ENCODE measurements at places on chromosomes 4 and X.

DNA sequence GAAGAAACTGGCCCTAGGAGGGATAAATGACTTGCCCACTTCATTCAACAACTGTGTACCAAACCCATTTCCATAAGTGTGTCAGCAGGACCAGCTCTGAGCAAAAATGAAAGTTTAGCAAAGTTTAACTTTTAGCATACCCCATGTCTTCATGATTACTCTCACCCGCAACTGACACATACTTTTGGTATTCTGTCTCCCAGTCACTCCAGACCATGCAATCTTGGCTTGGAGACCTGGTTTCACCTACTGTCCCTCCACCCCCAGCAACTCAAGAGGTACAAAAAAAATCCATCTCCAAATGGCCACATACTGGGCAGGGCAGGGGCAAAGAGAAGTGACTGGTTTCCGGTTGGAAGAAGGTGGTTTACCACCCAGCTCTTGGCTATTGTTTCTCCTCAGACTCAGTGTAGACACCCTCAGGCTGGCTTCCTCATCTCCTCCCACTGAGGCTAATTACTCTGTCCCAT is 79.8 kb downstream of the RLIM start:
- H3K4me1 ChIP-seq: peaks cover 14% of the 10 kb centered on the region
- no peaks in the 10 kb centered on the region for H3K27me3 ChIP-seq
- peak overlapping the region; percentile 84 for H3K4me3 ChIP-seq
- peaks cover 3% of the 10 kb centered on the region for H3K36me3 ChIP-seq
- H3K27ac ChIP-seq: peak overlapping the region; percentile 92

GRCh38 chrX:20253232-20253543 is 13.5 kb downstream of the RPS6KA3 start:
- DNase-seq: no peak
- no peak overlapping the region for H3K27ac ChIP-seq
- no peaks in the 10 kb centered on the region for H3K27me3 ChIP-seq
- H3K36me3 ChIP-seq: peaks cover 20% of the 10 kb centered on the region
- H3K4me3 ChIP-seq: no peak overlapping the region
- peaks cover 25% of the 10 kb centered on the region for H3K4me1 ChIP-seq

DNA sequence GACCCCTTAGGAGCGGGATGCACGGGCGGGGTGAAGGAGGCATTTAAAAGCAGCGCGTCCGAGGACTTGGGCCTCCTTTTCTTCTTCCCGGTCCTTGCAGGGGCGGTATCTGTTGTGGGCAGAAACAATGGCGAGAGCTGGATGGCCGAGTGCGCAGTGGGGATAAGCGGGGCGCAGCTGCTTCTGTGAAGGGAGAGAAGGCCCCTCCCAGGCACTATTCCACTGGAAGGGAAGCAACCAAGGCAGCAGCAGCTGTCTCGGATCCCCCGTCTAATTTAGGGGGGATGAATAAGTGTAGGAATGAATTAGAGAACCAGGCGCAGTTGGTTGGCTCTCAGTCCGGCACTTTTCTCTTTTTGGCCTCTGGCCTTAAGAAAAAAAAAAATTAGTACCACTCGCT is 995 bp downstream of the SMARCA5 start:
- H3K36me3 ChIP-seq: peaks cover 61% of the 10 kb centered on the region
- DNase-seq: peak; percentile 7
- H3K4me3 ChIP-seq: peak overlapping the region; percentile 97
- H3K27ac ChIP-seq: peak overlapping the region; percentile 99
- no peaks in the 10 kb centered on the region for H3K27me3 ChIP-seq

GRCh38 chrX:13144927-13145655 is 100.7 kb upstream of the FAM9C start:
- H3K27ac ChIP-seq: no peak overlapping the region
- H3K4me3 ChIP-seq: no peak overlapping the region
- H3K36me3 ChIP-seq: no peaks in the 10 kb centered on the region
- no peaks in the 10 kb centered on the region for H3K27me3 ChIP-seq
- no peak for DNase-seq

GRCh38 chr4:148152868-148153625 is 289.2 kb downstream of the NR3C2 start:
- no peak overlapping the region for H3K4me3 ChIP-seq
- H3K4me1 ChIP-seq: no peaks in the 10 kb centered on the region
- no peak for DNase-seq

GRCh38 chrX:38312436-38312835 is 14.9 kb downstream of the RPGR start:
- H3K4me3 ChIP-seq: no peak overlapping the region
- H3K36me3 ChIP-seq: peaks cover 15% of the 10 kb centered on the region
- H3K27ac ChIP-seq: no peak overlapping the region
- no peaks in the 10 kb centered on the region for H3K4me1 ChIP-seq
